Activated CD8-positive, alpha-beta memory T cell treated with anti-CD3 and anti-CD28 coated beads for 48 hours (primary cell): ENCODE measurements at places on chromosomes 6 and 20.

GRCh38 chr6:4314201-4314707 lies 178.9 kb upstream of the ECI2 start:
- DNase-seq: no peak

GRCh38 chr6:48664826-48665225 lies 553.8 kb upstream of the PTCHD4 start:
- no peak for DNase-seq

DNA sequence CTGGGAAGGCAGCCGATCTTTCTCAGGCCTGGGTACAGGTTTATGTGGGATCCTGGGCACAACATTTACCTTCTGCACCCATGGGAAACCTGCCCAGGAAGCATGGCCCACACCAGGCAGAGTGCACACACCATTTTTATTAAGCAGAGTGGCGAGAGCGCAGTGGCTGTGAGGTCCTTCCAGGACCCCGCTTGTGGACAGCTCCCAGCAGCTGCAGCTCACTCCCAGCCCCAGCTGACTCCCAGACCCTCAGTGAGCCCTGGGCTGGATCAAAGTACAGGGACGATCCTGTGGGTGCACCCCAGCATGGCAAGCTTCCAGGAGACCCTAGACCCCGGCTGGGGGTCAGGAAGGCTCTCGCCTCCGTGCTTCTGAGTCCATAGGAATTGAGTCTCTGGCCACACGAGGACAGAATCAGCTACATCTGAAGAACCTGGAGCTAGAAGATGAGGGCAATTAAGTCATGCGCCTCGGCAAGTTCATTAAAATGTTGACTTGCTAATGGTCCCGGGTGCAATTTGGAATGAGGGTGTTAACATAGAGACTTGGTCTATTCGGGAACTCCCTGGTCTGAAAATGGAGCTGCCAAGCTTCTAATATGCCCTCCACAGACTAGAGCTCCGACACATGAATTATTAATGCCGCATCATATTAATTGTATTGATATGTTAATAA lies 65.4 kb upstream of the SLCO4A1 start:
- DNase-seq: no peak

- DNase-seq: no peak
These were observed 28.7 kb downstream of the FGD2 start for GRCh38 chr6:37033819-37034795.

- DNase-seq: no peak
These were observed 150.1 kb downstream of the SASH1 start for GRCh38 chr6:148492654-148493290.

GRCh38 chr6:43788301-43788700 lies 18.3 kb downstream of the VEGFA start:
- no peak for DNase-seq

DNA sequence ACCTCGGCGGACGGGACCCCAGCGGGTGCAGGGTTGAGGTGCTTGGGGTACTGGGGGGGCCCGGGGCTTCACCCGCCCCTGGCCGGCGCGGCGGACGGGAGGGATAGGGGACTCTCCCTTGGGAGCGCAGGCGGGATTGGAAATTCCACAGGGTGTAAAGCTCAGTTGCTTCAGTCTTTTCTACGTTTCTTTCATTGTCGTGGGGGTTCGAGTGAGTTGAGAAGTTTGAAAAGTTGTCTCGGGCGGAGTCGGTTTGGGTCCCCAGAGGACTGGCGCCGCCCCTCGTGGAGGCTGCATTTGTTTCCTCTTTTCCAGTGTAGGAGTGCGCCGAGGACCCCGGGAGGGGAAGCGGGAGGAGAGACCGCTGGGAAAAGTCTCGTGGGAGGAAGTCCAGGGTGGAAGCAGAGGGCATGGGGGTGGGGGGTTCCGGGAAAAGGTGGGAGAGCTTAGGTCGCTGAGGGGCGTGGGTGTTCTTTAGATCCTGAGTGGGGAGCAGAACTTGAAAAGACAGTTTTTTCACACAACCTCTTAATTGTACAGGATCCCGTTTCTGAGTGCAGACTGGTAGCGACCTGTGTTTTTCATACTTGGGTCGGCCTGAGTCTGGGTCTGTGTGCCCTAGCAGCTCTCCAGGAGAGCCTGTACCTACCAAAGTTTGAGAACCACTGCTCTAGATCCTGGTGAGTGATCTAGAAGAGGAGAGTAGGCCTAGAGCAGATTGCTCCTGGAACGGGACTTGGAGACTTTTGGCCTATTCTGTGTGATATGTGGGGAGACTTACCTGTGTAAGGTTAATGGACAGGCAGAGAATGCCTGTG lies 495 bp downstream of the FAM83B start:
- no peak for DNase-seq

DNA sequence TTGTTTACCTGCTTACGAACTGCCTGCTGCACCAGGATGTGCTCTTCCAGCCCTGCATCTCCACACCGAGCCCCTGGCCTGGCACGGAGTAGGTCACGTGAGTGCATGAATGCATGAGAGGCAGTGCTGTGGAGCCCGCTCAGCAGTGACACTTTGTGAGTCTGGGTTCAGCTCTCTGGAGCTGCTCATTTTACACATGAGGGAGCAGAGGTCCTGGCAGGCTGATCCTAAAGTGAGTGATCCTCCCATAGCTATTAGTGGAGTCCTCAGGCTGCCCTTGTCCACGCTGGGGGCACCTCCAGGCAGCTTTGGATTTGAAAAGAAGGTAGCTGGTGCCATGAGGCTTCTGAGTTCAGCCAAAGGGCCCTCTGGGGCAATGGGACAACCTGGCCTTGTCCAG lies 64.2 kb downstream of the EDN3 start:
- no peak for DNase-seq

DNA sequence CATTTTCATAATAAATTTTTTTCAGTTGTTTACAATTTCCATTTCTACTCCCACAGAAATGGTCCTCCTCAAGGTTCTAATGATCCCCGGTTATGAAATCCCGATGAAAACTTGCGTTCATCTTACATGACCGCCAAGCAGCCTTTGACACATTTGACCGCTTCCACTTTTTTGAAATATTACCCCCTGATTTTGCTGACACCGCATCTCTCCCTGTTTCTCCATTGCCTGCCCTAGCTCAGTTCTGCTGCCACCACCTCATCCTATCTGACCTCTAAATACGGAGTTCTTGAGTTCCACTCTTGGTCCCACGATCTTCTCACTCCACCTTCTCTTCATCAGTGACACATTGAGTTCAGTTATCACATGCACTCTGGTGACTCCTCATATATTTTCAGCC lies 74.1 kb downstream of the SLC35B3 start:
- DNase-seq: no peak

DNA sequence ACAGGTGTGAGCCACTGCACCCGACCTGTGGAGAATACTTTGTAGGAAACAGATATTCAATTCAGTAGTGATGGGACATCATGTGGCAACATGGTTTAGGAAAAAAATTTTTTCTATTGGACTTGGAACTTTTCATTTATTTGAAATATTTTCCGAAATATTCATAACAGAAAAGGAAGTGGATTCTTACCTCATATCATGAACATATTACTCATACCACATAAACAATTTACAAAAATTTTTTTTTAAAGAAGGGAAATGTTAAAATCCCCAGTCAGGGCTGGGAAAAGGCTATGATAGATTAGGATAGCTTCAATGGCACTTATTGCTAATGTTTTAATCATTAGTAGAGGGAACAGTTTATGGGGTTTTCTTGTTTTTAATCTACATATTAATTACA lies 6.8 kb upstream of the ALDH8A1 start:
- no peak for DNase-seq

GRCh38 chr20:36149469-36149868 lies 5.1 kb upstream of the EPB41L1 start:
- DNase-seq: no peak

DNA sequence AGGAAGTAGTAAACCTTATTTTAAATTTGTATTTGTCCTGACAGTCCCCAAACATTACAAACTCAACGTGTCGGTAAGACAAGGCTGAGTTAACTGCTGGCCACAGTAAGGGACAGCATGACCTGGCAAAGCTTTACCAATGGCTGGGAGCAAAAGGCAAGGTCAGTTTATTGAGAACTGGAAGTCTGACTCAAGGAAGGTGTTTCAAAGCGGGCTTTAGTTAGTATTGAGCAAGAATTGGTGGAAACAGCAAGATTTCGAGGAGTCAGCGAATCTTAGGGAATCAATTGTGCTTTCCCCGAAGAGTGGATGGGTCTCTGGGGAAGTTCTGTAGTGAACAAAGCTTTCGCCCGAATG lies 885 bp upstream of the GZF1 start:
- no peak for DNase-seq
